T-helper 1 cell treated with Interleukin-12 subunit alpha and Interleukin-12 subunit beta and Interleukin-4 antibody, amounts not matched to agents 30 ng/mL and 1 ng/mL, for 36 hours (primary cell): ENCODE measurements at places on chromosomes 16 and 17. TPM values are rescaled to one million over a fixed set of nuclear protein-coding genes. Genes with fewer than 3 reads are reported as not detected.

SLC7A5 gene
- total RNA-seq = 191 and 198 TPM in 2 replicates

TBC1D3E gene
- total RNA-seq = not detected in 2 replicates

OR1A2 gene
- not detected in 2 replicates for total RNA-seq

CEP112 gene
- total RNA-seq = 3.0 and 3.5 TPM in 2 replicates

C1QL1 gene
- total RNA-seq = 0.27 and 0.59 TPM in 2 replicates

MON1B gene
- total RNA-seq = 81.9 and 85.0 TPM in 2 replicates

FAM117A gene
- 37.4 and 48.9 TPM in 2 replicates for total RNA-seq

NGFR gene
- total RNA-seq = 0.12 and 0.17 TPM in 2 replicates

TAX1BP3 gene
- 28.4 TPM in 2 replicates for total RNA-seq

TIMP2 gene
- 1.8 and 2.3 TPM in 2 replicates for total RNA-seq

ZNF423 gene
- not detected in 2 replicates for total RNA-seq

FNDC8 gene
- 0.15 TPM in 1 of 2 replicates, not detected in the other for total RNA-seq

FAM83G gene
- 6.7 and 7.0 TPM in 2 replicates for total RNA-seq

TEX2 gene
- total RNA-seq = 14.6 and 15.9 TPM in 2 replicates

PIRT gene
- total RNA-seq = not detected in 2 replicates

CIBAR2 gene
- total RNA-seq = not detected in 2 replicates

GOSR2 gene
- total RNA-seq = 64.8 and 67.1 TPM in 2 replicates

LYRM1 gene
- 25.5 and 26.7 TPM in 2 replicates for total RNA-seq

GRIN2C gene
- 0.22 and 0.49 TPM in 2 replicates for total RNA-seq

HBQ1 gene
- total RNA-seq = not detected in 2 replicates

JUP gene
- total RNA-seq = 0.10 and 0.20 TPM in 2 replicates

KRT27 gene
- not detected in 2 replicates for total RNA-seq

HEATR3 gene
- total RNA-seq = 26.8 and 30.2 TPM in 2 replicates

BPTF gene
- 106 and 107 TPM in 2 replicates for total RNA-seq

TEKT5 gene
- total RNA-seq = not detected in 2 replicates

WNK4 gene
- total RNA-seq = 0.15 and 0.22 TPM in 2 replicates

TMC5 gene
- not detected in 2 replicates for total RNA-seq

MT4 gene
- total RNA-seq = not detected in 2 replicates

CWC25 gene
- total RNA-seq = 35.2 and 37.1 TPM in 2 replicates

CBFA2T3 gene
- 0.51 TPM in 2 replicates for total RNA-seq
